ENCODE measurements at places on chromosomes 2 and 18.

DNA sequence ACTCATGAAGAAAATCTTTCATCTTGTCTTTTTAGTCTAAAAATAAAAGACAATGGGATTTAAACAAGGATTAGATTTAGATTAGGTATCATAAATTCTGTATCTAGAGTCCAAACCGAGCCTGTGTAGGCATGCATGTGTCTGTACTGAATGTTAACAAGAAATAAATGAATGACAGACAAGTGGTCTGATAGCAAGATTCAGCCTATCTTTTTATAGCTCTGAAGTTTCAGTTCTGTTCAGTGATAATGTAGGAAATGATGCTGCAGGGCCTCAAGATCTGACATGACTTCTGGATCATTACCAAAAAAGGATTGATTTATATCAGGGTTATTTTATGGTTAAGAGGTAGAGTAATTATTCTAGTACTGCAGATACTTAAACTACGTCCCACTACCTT, 137.0 kb upstream of the ATP5MC3 start:
- no peak for DNase-seq

DNA sequence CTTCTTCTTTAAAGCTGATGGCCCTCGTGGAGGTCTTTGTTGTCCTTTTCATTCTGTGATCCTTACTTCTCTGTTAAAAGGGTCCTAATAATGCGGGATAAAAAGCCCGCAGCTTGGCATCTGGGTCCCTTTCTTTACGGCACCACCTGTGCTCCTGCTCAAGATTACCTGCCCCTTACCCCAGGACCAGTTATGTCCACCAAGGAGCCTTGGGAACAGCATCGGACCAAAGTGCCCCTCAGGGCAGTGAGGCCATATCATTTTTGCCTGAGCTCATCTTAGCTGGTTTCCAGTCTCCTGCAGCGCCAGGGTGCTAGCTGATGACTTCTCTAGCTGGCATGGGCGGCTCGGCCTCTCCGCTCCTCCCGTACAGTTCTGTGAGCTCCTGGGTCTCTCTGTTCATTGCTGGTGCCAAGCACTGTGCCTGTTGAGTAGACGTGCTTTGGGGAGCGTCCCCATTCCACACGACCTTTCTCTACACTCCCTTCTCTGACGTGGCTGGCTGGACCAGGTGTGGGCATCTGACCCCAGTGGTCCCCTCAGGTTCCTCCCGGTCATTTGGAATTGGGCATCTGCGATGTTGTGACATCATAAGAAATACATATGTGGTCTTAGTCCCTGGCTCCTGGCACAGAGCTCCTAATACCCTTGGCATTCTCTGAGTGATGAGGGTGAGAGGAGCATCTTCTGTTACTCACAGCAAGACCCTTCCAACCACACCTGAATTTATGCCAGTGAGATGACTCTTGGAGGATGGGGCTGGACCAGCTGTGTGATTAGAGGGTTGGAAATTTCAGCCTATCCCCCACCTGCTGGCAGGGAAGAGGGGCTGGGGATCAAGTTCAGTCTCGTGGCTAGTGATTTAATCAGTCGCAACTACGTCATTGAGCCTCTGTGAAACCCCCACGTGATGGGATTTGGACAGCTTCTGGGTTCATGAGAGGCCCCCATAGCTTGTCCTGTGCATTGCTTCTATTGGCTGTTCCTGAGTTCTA, 134.2 kb upstream of the HS6ST1 start:
- DNase-seq = no peak

DNA sequence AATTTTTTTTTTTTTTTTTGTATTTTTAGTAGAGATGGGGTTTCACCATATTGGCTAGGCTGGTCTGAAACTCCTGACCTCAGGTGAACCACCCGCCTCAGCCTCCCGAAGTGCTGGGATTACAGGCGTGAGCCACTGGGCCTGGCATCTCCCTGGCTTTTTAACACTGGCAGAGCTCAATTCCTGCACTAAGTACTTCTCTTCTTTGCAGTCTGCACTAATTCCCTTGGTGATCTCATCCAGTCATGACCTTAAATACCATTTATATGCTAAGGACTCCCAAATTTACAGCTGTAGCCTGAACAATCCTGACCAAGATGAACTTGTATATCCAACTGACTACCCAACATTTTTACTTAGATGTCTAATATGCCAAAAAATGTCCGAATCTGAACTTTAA, 10.2 kb downstream of the PREPL start:
- no peak for DNase-seq

GRCh38 chr2:43482961-43483360, 112.9 kb downstream of the THADA start:
- DNase-seq = no peak

DNA sequence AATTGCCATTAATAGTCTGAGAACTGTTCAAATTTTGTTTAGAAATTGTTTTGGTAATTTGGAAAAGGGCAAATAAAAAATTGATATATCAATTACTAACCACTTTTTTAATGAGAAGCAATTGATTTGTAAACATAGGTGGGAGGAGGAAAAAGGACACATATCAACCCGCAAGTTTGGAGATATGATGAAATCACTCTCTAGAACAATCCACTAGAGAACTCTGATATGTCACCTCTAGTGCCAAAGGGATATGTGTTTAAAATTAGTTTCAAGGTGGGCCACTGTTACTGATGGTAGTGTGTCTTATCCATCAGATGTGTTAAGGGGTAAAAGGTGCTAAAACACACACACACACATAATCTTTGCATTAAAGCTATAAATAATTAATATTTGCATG, 16.6 kb downstream of the IFIH1 start:
- no peak for DNase-seq

DNA sequence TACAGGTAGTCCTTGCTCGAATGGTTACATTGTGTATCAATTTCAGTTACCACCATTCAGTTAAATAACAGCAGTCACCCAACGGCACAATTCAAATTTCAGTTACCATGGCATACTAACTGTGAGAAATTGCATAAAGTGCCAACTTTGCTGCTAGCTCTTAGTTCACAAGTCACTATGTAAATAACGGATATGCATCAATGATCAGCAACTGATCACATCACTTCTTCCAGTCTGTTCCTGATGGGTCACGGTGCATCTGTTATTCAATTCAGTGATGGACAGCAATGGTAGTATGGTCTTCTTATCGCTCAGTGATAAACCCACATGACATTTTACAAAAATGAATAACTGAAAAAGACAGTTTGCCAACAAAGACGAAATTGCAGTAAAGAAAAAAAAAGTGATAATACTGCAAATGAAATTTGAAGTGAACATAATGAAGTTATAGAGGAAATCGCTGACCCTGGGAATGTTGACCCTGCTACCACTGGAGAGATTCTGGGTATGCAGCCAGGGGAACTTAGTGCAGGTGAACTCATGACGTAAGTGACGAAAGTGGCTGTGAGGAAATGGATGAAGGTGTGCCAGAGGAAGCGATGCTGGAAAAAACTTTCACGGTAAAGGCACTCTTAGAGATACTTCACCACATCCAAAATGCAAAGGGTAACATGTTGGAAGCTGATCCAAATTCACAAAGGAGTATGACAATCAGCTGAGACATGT, 25.9 kb upstream of the RAPGEF4 start:
- no peak for DNase-seq

GRCh38 chr2:239910404-239910803, 114.7 kb downstream of the NDUFA10 start:
- no peak for DNase-seq

GRCh38 chr2:51219468-51219867, 187.5 kb upstream of the NRXN1 start:
- DNase-seq = no peak

- DNase-seq = no peak
These were observed 87.5 kb downstream of the TFCP2L1 start for GRCh38 chr2:121197369-121198091.

DNA sequence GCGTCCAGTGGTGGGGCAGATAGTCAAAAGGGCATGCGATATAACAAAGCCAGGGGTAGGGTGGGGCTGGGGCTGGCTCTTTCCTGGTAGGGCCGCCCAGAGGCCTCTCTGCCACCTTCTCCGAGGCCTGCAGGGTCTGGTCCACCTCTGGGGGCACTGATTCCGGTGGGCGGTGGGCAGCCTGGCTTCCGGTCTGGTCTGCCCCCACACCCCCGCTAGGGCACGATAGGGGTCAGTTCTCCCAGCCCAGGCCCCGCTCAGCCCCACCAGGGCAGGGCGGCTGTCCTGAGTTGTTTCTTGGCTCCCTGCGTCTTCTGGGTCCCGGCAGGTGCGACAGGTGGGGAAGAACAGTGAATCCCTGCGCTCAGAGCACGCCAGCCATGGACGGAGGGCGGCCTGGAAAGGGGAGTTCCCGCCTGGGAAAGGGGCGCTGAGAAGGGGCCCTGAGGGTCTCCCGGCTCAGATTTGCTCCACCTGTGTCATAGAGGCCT, 707 bp upstream of the ERFE start:
- no peak for DNase-seq

DNA sequence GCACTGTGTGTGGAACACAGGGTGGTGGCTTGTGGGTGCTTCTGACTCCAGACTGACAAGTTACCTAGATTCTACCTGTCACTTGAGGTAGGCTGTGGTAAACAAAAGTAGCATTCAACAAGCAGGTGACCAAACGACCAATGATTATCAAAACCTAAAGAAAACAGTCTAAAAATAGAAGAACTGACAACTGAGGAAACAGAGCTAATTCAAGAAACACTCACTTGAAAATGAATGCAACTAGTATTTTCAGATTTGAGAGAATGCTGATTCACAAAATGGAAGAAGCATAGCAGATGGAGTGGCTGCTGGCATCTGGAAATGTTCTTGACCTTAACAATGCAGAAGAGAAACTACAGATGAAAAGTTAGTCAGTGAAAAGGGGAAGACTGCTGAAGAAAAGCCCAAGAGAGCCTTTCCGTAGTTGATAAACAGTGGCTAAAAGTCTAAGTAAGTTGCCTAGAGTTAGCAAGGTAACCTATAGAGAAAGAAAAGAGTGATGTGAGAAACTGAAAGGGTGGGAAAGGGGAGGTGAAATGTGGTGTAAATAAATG, 170.4 kb downstream of the NCK2 start:
- DNase-seq = no peak

DNA sequence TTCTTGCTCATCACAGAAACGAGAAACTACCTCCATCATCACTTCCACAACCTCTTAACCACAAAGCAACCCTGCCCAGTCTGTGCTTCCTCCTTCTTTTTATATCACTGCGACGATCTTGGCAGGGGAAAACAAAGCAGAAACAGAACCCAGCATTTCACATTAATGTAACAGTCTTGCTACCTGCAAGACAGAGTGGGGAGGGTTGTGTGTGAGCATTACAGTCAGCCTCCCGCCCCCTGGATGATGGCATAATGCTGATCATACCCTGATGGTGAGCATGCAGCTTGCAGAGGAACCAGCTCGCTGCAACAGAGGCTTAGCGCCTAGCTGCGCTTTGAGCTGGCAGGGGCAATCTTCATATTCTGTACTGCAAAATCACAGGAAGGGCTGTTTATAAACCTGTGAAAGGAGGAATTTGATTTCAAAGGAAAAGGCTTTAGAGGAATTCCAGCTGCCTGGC, 376.1 kb downstream of the IRS1 start:
- peak; percentile 18 for DNase-seq

- DNase-seq = no peak
These were observed 40.6 kb downstream of the EFEMP1 start for GRCh38 chr2:55882954-55883353.

DNA sequence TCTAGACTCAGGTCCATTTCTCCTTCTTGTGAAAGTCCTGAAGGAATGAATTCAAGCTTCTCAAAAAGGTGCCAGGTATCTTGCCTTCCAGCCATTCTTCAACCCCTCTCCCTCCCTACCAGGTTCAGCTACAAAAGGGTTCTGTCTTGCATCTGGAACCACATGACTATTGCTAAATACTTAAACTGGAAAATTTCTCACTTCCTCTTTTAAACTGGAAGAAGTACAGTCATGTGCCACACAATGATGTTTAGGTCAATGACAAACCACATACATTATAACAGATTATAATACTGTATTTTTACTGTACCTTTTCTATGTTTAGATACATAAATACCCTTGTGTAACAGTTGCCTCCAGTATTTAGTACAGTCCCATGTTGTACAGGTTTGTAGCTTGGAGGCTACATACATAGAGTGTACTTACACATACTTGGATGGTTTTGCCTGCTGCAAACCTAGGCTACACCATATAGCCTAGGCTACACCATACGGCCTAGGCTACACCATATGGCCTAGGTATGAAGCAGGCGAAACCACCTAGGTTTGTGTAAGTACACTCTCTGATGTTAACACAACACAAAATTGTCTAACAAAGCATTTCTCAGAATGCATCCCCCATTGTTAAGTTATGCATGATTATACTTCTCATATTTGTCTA, 142.0 kb upstream of the DNMT3A start:
- no peak for DNase-seq

DNA sequence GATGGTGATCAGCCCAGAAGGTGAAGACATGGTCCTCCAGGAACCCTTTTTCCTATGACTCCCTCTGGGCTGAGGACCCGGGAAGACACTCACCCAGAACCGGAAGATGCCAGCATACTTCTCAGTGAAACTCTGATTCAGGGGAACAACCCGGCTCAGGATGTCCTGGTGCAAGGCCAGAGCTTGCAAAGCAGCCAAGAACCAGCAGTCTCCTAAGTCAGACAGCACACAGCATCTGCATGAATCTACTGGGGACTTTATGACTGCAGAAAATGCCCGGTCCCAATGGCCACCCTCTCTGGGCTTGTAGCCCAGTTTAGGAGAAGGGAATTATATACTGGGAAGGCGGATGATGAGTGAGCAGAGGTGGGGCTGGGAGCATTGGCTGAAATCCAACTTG, 15.3 kb downstream of the CAPN14 start:
- no peak for DNase-seq

- DNase-seq = no peak
These were observed 297.4 kb downstream of the CALCRL start for GRCh38 chr2:187150670-187151069.

GRCh38 chr2:190909680-190910079, 29.1 kb downstream of the GLS start:
- no peak for DNase-seq

DNA sequence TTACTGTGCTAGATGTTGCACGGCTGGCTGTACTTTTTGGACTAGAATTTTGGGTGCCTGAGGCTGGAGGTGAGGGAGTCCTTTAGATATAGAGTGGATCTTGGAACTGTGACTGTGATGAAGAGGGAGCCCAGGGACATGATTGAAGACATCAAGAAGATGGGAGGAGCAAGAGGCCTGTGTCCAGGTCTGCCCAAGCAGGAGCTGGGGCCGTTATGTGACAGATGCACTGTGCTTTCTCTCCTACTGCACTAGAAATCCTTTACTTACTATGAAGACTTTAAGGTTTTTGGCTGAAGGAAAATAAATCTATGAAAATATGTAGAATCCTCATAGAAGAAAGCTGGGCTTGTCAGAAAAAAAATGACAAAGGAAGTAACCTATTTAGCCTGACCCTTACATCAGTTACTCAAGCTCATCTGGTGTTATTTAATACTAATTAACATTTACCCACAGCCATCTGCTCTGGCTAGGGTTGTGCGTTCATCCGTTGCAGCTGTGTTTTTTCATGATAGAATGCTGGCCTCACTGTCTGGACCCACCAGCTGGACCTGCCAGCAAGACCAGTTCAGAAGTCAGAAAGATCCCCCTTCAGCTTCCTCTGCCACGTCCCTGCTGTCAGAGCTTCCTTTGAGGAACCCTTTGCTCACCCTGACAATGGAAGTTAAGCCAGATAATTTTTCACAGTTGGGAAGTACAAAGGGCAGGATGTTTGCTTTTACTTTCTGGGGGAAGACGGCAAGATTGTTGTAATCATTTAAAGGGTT, 16.7 kb downstream of the TSN start:
- DNase-seq = no peak

- no peak for DNase-seq
These were observed 25.3 kb downstream of the MROH2A start for GRCh38 chr2:233803292-233803911.

GRCh38 chr18:11529081-11529480, 80.3 kb upstream of the SLC35G4 start:
- no peak for DNase-seq

Data from GDM1 (cell line).